Epithelial cell of alveolus of lung (primary cell): ENCODE measurements at places on chromosomes 12 and 14. TPM values are rescaled to one million over a fixed set of nuclear protein-coding genes. Genes with fewer than 3 reads are reported as not detected.

MANSC4 gene
- not detected in 2 replicates for total RNA-seq

IL22 gene
- not detected in 2 replicates for total RNA-seq

TAS2R31 gene
- 0.39 and 6.8 TPM in 2 replicates for total RNA-seq

TRIP11 gene
- 17.1 and 18.1 TPM in 2 replicates for total RNA-seq

RPL10L gene
- not detected in 2 replicates for total RNA-seq

KRT85 gene
- not detected in 2 replicates for total RNA-seq

MYF5 gene
- total RNA-seq = not detected in 2 replicates

C12orf57 gene
- 336 and 337 TPM in 2 replicates for total RNA-seq

STX2 gene
- 19.6 and 28.7 TPM in 2 replicates for total RNA-seq

SDR9C7 gene
- 0.08 TPM in 1 of 2 replicates, not detected in the other for total RNA-seq

MTHFD1 gene
- total RNA-seq = 13.3 and 38.7 TPM in 2 replicates

KLRD1 gene
- under 0.01 and 0.64 TPM in 2 replicates for total RNA-seq

RD3L gene
- not detected in 2 replicates for total RNA-seq

SIRT4 gene
- 0.78 and 5.6 TPM in 2 replicates for total RNA-seq
